Activated CD4-positive, alpha-beta T cell treated with anti-CD3 and anti-CD28 coated beads, Interleukin-2, Interleukin-4, amounts not matched to agents 100 ng/mL and 50 ng/mL, durations not matched to agents 16 hours and 8 hours (primary cell): ENCODE measurements at places on chromosomes 3 and 15.

GRCh38 chr3:11084098-11084497 is 70.2 kb upstream of the HRH1 start:
- no peak for DNase-seq

DNA sequence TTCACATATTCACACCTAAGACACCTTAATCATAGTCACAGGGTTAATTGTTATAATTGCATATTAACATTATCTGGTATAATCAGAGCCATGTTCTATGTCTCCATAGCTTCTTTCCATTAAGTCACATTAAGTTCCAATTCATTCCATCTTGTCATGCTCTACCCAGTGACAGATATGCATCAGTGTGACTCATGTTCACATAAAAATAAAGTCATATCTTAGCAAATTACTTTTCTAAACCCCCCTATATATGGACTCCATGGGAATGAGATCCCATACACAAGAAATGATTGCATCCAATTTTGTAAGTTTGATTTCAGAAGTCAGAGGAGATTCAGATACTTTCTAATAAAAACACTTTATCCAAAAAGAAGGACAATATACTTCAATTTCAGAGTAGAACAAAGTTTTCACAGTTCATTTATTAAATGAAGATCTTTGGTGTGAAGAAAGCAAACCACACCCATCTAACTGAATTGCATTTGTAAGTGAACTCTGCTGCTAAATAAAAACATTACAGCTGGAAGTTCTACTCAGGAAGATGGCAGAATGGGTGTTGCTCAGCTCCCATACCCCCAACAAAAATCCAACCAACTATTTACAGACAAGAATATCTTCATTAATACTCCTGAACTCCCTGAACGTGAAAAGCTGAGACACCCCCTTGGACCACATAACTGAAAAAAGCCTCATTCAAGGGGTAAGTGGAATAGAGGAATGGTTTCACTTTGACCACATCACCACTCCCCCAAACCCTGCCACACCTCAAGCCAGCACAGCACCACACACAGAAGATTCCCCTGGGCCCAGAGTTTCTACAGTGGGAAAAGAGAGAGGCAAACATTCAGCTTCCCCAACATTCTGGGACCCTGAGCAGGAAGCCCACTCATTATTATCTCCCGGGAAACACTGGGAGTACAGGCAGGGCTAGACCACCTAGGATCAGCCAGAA is 27.6 kb downstream of the THBS1 start:
- DNase-seq = no peak

- DNase-seq = no peak
These were observed 252.2 kb upstream of the IGF1R start for GRCh38 chr15:98395974-98396610.

DNA sequence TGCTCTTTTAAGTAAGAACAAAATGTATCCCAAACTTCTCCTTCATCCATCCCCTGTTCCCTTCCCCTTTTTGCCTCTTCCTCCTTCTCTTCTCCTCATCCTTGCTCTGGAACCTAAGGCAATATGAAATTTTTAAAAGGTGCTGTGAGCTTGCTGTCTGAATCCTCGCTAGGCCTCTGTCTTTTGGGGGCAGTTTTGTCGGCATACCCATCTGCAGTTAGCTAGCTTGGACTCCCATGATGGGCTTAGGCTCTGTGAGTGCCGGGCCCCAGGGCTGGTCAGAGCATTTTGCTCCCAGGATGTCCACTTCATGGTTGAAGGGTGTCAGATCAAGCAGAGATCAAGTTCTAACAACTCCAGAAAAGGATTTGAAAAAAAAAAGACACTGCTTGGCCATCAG is 18.6 kb downstream of the ZIC1 start:
- no peak for DNase-seq

GRCh38 chr3:115120597-115120996 is 26.5 kb downstream of the ZBTB20 start:
- DNase-seq = no peak

- DNase-seq = no peak
These were observed 56.3 kb upstream of the CFAP20DC start for GRCh38 chr3:59106085-59106648.
